ENCODE measurements at places on chromosomes 13 and 19.

- no peak for DNase-seq
Measured at GRCh38 chr19:38284422-38284821, 19.6 kb upstream of the C19orf33 start.

DNA sequence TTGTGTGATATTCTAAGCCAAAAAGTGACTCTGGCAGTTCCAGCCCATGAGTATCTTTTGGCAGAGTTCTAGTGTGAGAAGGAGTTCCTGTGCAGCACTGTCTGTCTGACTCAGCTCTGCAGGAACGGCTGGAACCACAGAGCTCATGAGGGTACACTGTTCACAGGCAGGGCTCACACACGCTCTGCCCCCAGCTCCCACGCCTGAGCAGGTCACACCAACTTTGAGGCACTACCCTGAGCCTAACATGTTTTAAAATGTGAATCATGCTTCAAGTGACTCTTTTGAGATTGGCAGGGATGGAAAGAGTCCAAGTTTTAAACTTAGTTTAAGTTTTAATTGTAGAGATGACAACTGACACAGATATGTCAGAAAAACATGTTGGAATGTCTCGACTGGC lies 1203.3 kb downstream of the UQCRFS1 start:
- no peak for DNase-seq

DNA sequence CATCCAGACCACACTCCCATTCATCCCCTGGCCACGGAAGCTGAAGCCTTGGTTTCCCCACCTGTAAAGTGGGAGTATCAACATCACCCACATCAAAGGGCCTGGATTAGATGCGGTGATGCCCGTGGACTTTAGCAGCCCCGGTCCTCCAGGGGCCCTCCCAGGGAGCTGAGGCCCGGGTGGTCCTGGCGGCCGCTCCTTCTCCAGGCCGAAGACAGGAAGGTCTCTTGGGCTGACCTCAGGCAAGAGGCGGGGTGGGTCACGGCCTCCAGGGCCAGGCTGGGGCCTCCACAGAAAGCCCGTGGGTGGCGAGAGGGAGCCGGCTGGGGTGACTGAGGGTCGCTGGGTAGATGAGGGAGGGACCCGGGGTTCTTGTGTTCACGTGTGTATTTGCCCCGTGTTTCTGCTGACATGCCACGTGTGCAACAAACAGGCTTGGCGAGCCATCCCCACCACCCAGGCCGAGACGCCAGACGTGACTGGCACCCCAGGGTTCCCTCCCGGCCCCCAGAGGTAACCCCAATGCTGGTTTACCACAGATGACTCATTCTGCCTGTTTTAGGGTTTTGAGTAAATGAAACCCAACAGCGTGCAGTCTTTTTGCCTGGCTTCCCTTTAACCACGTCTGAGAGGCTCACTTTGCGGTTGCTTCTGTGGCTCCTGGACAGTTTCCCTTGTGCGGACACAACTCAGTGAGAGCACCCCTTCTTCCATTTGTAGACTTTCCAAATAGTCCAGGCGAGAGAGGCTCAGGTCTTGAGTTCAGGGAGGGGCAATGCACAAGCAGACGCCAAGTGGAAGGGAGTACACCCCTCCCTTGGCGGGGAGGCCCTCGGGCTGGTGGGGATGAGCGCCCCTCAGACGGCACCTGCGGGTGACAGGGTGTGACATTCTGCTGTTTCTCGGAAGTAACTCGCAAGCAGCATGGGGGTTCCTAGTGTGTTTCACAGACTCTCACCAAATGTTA lies 42.9 kb downstream of the C13orf46 start:
- DNase-seq: no peak

DNA sequence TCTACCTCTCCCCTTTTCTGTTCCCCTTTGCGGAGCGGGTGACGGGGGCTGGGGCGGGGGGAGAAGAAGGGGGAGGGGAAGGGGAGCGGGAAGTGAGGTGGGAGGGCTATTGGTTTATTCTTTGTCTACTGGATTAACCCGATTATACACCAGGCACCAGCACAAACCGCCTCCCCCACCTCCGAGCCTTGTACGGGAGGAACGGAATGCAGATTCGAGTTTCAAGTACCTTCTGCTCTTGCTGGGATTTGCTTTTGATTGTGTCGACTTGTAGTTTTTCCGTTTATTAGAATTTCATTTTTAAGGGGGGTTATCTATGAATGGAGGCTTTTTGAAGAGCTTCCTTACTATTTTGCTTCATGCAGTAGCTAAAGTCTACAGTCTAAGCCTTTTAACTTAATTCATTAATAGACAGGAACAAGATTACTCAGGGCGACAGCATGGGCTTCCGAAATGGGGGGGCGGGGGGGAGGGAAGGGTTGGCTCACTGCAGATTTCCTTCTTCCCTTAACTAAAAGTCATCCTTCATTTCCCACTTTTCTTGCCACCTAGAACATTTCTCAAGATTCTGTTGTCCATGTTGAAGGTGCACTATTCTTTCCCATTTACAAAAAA lies 937 bp upstream of the SPRY2 start:
- no peak for DNase-seq

DNA sequence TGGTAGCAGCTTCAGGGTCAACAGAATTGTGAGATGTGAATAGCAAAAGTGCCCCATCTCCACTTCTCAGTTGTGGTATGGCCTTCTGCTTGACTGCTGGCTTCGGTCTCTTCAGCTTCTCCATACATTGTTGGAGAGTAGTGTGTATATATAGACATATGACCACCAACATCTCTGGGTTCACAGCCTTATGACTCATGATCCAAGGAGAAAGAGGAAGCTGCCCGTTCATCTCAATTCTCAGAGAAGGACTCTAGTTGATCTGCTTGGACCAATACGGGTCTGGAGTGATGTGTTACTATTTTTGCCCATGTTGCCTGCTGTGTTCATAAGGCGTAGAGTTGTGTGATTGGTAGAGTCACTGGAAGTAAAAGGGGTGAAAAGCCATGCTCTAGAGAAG lies 3.6 kb upstream of the COMMD6 start:
- no peak for DNase-seq

DNA sequence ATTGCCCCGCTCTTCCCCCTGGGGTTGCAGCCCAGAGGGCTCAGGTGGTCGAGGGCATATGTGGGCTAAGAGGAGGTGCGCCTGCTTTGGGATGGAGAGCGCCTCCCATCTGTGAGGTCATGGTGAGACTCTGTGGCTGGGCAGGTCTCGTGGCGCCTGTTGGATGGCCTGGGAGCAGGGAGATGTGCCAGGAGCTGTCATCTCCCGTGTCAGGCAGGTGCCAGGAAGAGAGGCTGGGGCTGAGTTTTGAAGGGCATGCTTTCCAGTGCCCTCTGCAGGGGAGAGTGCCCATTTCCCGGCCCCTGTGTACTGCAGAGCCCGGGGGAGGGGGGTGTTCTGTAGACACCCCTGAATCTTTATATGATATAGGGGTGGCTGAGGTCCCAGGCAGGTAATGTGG lies 2.8 kb downstream of the WTIP start:
- no peak for DNase-seq

GRCh38 chr19:2511991-2512390 lies 36.1 kb downstream of the GADD45B start:
- DNase-seq: no peak

- DNase-seq: no peak
Measured at GRCh38 chr19:53057904-53058580, 13.5 kb downstream of the ERVV-2 start.

DNA sequence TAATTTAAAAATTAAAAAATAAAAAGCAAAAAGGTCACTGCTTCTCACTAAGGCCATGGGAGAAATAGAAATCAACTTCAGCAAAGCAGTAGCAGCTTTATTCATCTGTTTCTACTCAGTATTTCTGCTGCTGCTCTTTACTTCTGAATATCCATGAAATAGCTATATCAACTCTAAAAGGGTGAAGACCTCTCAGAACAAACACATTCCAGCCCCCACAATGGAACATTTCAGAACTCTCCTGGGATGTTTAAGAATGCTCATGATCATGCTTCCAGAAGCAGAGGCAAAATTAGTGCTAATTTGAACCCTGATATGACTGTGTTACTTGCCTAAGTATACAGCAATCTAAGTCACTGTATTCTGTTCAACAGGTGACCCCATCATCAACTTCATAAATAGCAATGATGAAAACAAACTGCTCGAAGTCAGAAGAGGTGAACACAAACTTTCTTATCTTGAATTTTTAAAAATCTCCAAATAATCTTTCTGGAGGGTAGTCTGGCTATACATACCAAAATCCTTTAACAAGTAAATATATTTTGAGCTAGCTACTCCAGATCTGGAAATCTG lies 29.6 kb upstream of the DOCK9 start:
- DNase-seq: no peak

DNA sequence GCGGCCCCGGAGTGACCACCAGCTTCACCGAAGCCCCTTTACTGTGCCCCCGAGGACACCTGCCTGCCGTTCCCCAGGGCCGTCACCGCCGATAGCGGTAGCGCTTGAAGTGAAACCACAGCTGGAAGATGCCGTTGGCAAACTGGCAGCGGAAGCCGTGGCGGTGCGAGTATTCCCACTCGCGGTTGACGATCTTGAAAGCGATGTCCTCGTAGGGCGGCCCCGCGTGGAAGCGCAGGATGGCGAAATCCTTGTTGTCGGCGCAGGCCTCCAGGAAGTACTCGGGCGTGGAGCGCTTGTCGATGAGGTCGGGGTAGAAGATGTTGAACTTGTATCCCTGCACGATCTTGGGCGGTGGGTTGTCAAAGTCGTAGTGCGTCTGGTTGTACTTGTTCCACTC lies 5.2 kb upstream of the TBXA2R start:
- DNase-seq: no peak

DNA sequence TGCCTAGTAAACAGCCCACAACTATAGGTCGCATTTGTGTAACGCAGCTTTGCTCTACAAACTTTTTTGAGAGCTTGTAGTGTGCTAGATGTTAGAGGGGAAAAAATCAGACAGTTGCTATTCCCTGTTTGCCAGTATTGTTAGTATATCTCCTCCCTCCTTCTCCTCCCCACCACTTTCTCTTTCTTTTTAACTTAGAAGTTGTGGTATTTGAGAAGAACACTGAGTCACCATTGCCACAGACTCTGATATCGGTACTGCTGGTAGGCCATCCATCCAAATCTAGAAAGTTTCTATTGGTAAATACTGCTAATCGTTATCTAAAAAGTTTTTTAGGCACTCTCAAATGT lies 666 bp downstream of the POMP start:
- DNase-seq: no peak

- no peak for DNase-seq
Measured at GRCh38 chr13:71306821-71307220, 560.2 kb downstream of the DACH1 start.

DNA sequence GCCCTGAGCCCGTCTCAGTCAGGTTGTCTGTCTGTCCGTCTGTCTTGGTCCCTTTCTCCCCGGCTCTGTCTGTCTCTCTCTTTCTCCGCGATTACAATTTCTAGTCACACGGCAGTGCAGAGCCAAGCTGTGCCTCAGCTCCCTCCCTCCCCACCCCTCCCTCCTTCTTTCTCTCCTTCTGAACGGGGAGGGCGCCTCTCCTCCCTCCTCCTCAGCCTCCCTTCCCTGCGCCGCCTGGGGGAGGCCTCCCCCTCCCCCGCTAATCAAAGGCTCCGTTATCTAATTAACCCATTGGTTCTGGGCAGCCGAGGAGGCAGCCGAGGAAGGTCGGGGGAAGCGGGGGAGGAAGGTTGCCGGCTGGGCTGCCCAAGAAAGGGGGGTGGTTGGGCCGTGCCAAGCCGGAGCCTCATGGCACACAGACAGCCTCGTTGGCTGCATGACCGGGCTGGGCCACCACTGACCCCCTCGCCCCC lies 16.5 kb downstream of the LRRC4B start:
- no peak for DNase-seq

- DNase-seq: no peak
Measured at GRCh38 chr19:31952693-31953092, 392.7 kb upstream of the ZNF507 start.

GRCh38 chr13:71524613-71525304 lies 342.2 kb downstream of the DACH1 start:
- DNase-seq: no peak

DNA sequence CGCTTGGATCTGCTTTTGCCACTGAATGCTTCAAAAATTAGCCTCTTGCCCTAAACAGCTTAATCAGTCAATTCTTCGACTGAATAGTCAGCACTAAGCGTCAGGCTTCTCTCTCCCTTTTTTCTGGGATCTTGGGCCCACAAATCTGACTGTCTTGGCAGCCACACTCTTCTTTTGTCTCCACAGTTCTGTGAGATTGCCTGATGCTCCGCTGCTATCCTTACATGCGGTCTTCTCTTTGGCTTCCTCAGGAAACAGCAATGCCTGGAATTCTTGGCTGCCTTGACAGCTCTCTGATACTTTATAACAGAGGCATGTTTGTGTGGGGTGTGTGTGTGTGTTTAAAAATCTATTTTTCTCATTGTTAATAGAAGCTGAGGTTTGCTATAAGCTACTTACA lies 32.6 kb downstream of the ERCC5 start:
- no peak for DNase-seq

- DNase-seq: no peak
Measured at GRCh38 chr13:99250982-99251825, 7.0 kb downstream of the GPR18 start.

DNA sequence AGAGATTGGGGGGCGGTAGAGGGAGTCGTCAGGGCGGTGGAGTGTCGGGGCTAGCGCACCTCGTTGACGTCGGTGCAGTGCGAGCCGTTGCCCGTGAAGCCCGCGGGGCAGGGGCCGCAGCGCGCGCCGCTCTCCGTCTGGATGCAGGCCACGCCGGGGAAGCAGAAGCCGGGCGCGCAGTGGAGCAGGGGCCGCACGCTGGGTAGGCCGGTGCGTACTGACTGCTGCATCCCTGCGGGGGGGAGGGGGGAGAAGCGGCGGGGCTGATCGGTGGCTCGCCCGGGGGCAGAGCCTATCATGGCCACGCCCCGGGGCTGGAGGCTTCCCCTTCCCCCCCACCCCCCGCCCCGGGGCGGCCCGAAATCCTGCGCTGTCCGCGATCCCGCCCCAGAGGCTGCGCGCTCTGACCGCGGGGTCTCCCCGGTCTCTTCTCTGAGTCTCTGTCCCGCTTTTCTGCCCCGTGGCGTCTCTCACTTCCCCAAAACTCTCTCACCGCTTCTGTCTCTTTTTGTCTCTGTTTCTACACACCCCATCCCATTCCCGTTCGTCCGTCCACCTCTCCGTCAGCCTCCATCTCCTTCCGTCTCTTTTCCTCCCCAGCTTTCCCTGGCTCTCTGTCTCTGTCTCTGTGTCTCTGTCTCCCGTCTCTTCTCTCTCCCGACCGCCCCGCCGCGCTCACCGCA lies 1.1 kb downstream of the COMP start:
- no peak for DNase-seq

- DNase-seq: no peak
Measured at GRCh38 chr19:34274284-34274826, 20.0 kb downstream of the GARRE1 start.

DNA sequence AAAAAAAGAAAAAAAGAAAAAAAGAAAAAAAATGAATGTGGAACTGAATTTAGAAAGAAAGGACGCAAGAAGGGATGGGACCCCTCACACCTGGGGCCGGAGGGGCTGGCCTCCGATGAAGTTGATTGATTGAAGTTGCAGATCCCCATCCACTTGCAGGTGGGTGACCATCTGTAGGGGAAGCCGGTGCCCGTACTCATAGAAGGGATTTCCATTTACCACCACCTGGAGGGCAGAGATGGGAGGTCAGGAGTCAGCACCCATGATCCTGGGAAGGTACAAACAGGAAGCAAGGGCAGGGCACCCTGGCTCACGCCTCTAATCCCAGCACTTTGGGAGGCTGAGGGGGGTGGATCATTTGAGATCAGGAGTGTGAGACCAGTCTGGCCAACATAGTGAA lies 6.4 kb downstream of the LGALS4 start:
- DNase-seq: no peak
